ENCODE measurements at places on chromosomes 2 and 18.
A peak's percentile ranks its signal among the peaks of the same experiment; 100 is the strongest.

DNA sequence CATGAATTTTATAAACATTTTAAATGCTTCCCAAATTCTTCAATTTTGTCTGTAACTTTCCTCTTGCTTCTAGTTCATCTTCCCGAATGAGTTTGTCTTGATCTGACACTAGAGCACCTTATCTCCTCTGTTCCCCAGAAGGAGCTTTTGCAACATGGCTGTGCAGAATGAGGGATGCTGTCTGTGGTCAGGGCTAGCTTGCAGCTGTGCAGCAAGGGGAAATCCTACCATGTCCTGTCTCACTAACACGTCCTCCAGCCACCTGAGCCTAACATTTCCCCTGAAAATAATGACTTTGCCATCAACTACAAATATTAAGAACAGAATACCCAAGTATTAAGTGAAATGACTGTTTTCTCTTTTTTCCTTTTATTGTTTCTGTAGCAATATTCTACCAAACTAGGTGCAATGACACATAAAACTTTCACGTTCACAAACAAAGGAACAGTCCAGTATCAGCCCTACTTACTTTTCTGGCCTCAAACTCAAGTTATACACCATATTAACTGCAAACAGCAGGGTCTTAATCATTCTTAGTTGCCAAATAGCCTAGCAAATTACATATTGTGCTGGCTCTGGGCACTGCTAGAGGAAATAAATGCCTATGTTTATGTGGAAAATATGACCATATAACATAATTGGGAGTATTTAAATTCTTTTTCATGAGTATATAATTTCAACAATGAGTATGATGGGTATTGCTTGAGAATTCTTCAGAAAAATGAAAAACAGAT lies 423.3 kb downstream of the CMPK2 start:
- no peak for DNase-seq

GRCh38 chr2:6164986-6165747 lies 473.0 kb downstream of the SOX11 start:
- DNase-seq = no peak

- no peak for DNase-seq
These were observed 4.9 kb upstream of the STK17B start for GRCh38 chr2:196176142-196176738.

- DNase-seq = peak; percentile 36
These were observed 5.5 kb downstream of the ZNF396 start for GRCh38 chr18:35371412-35372195.

DNA sequence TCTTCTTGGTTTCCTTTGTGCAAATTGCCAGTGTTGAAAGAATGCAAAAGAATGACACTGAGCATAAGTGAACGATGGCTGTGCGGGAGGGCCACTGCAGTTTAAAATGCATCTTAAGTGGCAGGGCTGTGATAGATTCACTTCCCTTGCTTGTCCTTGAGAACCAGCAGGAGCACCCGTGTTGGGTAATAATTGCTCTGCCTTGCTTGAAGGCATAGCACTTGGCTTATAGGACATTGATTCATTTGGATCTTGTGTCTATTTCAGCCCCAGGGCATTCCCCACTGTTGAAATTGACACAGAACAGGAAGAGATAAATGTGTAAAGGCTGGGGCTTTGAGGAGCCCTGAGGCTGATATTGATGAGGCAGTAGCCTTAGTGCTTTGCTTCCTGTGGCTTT lies 1003.7 kb upstream of the GYPC start:
- DNase-seq = no peak

GRCh38 chr2:25757906-25758305 lies 84.5 kb upstream of the DTNB start:
- peak; percentile 45 for DNase-seq

DNA sequence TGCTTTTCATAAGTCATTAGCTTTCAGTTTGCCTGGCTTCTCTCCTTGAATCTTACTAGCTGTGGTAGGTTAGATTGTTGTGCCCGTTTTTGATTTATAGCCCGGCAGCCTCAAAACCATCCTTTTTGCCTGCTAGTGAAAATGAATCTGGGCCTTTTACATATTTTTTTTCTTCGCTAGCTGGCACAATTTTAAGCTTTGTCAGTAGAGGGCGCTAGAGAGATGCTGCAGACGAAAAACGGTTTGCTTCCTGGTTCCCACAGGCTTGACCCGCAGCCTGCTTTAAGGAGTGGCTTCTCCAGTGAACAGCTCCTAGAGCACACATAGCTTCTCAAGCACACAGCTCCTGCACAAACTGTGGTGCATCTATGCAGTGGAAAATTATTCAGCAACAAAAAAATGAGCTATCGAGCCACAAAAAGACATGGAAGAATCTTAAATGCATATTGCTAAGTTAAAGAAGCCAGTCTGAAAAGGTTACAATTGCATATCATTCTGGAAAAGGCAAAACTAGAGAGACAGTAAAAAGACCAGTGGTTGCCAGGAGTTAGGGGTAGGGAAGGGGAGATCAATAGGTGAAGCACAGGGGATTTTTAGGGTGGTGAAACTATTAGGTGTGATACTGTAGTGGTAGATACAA lies 47.9 kb downstream of the E2F6 start:
- no peak for DNase-seq

All from bronchial epithelial cell (primary cell).